Epithelial cell of prostate (primary cell): ENCODE measurements at places on chromosomes 7 and 10.

DNA sequence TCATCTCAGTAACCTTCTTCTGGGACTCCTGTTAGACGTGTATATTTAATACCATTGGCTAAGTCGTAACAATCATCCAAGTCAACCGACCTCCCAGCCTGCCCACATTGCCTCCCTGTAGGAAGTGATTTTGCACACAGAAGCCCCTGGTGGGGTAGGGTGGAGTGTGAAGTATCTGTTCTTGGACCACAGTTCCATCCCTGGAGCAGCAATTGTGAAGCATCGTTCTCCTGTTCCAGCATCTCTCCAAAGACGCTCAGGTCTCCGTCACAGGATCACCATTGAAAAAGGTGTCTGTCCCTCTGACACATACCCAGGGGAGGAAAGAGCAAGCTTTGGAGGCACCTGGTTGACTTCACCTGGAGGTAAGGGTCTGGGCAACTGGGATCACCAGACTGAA, 72.9 kb downstream of the CCDC3 start:
- no peak for DNase-seq

- no peak for DNase-seq
Observed at GRCh38 chr10:118754229-118754555, 578 bp downstream of the CACUL1 start.

DNA sequence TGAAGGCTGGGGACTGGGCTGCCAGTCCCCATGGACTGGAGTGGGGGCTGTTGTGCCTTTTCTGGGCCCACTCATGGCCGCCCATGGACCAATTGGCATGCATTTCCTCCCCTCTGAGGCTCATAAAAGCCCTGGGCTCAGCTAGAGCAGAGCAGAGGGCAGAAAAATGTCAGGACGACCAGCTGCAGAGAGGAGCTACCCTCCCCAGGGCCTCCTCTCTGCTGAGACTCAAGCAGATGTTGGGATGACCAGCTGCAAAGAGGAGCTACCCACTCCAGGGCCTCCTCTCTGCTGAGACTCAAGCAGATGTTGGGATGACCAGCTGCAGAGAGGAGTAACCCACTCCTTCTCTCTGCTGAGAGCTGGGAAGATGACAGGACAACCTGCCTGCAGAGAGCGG, 20.3 kb upstream of the NUB1 start:
- no peak for DNase-seq

- no peak for DNase-seq
Observed at GRCh38 chr10:114282526-114282925, 43.5 kb downstream of the VWA2 start.

- no peak for DNase-seq
Observed at GRCh38 chr10:118511711-118512110, 83.7 kb downstream of the PRLHR start.

DNA sequence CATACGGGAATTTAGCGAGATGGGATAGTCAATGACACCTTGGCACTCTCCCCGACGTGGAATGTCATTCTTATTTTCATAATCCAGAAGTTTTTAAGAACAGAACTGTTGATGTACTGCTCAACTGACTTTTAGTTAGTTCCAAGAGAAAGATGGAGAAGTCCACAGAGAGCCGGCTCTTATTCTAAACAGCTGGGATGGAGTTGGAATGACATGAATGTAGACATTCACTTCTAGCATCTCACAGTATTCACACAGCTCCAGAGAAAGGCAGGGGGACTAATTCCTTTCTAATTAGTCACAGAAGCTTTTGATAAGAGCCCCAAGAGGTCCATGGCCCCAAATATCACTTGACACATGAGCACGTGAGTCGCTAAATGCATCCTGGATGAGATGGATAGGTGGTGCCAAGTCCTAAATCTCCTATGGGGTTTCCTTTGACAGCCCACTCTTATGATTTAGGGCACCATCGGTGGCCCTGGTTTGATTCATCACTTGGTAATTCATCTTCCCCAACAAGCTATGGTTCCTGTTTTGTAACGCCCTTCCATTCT, 420.3 kb upstream of the AUTS2 start:
- DNase-seq: no peak

GRCh38 chr10:43979551-43979950, 330.9 kb upstream of the ZNF32 start:
- no peak for DNase-seq
